ENCODE measurements at places on chromosomes 13 and 19.

GRCh38 chr13:110886870-110887596 lies 27.8 kb downstream of the ANKRD10 start:
- DNase-seq = no peak

GRCh38 chr19:588741-589692 lies 664 bp upstream of the HCN2 start:
- no peak for DNase-seq

- no peak for DNase-seq
Measured at GRCh38 chr13:84430015-84430414, 547.7 kb upstream of the SLITRK1 start.

- DNase-seq = no peak
Measured at GRCh38 chr13:64684685-64685431, 2545.3 kb downstream of the PCDH9 start.

- DNase-seq = no peak
Measured at GRCh38 chr19:44690131-44690440, 8.9 kb upstream of the CEACAM16 start.

GRCh38 chr13:24511019-24511815 lies 1.4 kb downstream of the PARP4 start:
- DNase-seq = peak; percentile 37

GRCh38 chr19:35167251-35168119 lies 12.9 kb downstream of the FXYD5 start:
- DNase-seq = peak; percentile 27

GRCh38 chr13:24627090-24627714 lies 53.0 kb upstream of the ATP12A start:
- peak; percentile 1 for DNase-seq

GRCh38 chr19:35184884-35185283 lies 30.3 kb downstream of the FXYD5 start:
- DNase-seq = no peak

GRCh38 chr13:31499274-31499673 lies 240.1 kb upstream of the RXFP2 start:
- no peak for DNase-seq

- no peak for DNase-seq
Measured at GRCh38 chr13:110308656-110309359, 1.7 kb downstream of the COL4A2 start.

DNA sequence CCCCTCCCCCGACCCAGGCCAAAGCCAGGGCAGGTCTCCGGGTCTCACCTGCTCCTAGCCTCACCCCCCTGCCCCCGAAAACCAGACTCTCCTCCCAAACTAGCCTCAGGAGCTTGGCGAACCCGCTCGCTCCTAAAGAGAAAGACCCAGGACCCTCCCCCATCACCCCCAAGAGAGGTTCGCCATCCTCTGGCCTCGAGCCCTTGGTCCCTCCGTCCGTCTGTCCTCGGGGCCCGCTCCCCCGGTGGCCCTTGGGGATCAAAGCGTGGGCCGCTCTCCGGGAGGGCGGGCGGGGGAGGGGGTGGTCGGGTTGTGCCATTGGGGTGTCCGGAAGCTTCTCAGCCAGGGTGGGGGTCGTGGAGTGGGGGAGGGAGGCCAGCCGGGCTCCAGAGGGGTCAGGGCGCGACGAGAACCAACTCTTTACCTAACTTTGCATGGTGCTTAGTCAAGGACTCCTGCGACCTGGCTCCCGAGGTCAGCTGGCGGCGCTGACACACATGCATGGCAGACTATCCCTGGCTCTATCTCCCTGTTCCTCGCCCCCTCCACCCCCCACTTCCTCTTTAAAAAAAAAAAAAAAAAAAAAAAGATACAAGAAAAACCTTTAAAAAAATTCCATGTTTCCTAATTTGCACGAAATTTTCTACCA lies 15.6 kb downstream of the SMIM24 start:
- DNase-seq = no peak

DNA sequence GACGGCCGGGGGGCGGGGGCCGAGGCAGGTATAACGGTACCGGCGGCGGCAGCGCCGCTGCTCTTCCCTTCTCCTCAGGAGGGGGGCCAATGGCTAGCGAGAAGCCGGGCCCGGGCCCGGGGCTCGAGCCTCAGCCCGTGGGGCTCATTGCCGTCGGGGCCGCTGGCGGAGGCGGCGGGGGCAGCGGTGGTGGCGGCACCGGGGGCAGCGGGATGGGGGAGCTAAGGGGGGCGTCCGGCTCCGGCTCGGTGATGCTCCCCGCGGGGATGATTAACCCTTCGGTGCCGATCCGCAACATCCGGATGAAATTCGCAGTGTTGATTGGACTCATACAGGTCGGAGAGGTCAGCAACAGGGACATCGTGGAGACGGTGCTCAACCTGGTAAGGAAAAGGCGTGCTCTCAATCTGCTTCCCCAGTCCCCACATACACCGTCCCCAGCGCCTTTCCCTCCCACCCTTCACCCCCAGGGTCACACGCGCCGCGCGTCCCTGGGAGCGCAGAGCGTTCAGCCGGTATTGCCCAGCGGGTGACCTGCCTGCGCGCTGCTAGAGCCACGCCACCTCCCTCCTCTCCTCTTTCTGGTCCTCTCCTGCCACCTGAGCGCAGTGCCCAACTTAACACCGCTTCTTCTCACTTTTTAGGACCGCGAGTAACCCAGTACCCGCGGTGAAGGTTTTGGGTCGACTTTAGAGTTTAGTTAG lies 814 bp downstream of the NBEA start:
- DNase-seq = peak; percentile 12

- peak; percentile 91 for DNase-seq
Measured at GRCh38 chr19:39403331-39404312, 3.0 kb upstream of the ZFP36 start.

DNA sequence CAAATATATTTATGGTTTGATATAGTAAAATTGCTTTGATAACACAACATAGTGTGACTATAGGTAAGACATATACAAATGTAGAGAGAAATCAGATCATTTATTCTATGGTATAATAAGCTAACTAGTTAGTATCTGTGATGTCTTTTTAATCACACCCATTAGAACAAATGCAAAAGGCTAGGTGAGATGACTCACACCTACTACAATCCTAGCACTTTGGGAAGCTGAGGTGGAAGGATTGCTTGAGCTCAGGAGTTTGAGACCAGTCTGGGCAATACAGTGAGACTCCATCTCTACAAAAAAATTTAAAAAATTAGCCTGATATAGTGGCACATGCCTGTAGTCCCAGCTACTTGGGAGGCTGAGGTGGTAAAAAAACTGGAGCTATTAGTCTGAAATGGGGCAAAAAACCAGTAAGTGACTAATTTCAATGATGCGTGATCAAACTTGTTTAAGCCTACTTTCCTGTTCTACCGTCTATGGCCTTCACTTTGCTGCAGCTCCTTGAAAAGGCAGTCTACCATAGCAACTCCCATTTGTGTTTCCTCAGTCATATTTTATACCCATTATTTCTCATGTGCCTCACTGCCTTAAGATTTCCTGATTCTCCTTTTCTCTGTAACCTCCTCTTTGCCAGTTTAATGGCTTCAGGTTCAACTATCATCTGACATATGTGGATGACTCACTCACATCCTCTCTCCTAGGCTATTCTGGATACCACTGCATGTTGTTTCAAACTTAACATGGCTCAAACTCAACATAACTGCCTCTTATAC lies 12.5 kb downstream of the ALG5 start:
- no peak for DNase-seq

DNA sequence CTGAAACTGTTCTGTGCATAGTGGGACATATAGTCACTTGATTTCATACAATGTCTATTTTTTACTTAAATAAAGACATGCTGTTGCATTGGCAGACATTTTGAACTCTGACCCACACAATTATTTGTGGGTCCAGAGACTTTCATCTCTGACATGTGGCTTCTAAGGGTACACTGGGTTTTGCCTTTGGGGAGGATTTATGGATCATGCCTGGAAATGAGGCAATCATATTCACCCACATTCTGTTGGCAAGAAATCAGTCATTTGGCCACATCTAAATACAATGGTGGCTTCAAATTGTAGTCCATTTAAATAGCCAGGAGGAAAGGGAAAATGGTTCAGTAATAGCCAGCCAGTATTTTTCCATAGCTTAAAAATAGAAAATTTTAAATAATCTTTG lies 238.3 kb upstream of the KLF12 start:
- DNase-seq = no peak

DNA sequence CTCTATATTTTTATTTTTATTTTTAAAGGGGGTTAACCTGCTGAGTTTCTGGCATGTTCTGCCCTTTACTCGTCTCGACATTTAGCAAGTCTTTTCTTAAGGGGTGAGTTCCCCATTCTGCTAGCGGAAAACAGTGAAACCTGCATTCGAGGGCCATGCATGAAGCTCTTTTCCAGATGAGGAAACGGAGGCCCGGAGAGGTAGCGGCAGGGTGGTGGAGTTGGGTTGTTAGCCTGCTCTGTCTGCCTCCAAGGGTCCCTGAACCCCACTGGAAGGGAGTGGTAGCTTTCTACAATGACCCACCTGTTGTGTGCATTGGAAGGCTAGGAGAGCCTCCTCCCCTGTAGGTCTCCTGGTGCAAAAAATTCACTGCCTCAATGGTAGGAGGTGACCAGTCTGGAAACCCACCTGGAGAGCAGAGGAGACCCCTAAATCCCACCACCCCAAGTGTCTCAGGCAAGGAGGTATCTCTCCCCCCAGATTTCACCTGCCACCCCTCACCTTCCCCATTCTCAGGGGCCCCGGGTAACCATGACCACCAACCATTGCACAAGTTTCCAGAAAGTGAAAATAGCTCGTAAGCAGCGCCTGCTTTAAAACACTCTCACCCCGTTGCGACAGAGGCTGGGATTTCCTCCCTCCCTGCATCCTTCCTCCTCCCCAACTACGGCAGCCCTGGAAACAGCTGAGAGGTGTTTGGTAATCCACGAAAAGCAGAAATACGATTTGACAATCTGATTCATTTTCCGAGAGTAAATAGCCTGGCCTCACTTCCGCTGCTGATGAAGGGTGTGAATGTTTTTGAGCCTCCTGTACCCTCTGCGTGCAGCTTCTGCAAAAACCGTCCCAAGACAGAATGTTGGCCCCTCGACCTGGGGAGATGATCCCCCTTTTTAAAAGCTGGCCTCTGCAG lies 3.5 kb downstream of the KLF2 start:
- peak; percentile 69 for DNase-seq

- DNase-seq = no peak
Measured at GRCh38 chr19:16293118-16294091, 31.2 kb upstream of the KLF2 start.

- DNase-seq = no peak
Measured at GRCh38 chr19:589693-590395, at the start of gene HCN2. HCN2 (plus strand) TSS chr19:589881; CDS start chr19:589946, 65 bp downstream.

GRCh38 chr13:50459046-50459445 lies 384.4 kb downstream of the DLEU7 start:
- no peak for DNase-seq

GRCh38 chr19:1161716-1162115 lies 12.4 kb downstream of the SBNO2 start:
- DNase-seq = no peak

DNA sequence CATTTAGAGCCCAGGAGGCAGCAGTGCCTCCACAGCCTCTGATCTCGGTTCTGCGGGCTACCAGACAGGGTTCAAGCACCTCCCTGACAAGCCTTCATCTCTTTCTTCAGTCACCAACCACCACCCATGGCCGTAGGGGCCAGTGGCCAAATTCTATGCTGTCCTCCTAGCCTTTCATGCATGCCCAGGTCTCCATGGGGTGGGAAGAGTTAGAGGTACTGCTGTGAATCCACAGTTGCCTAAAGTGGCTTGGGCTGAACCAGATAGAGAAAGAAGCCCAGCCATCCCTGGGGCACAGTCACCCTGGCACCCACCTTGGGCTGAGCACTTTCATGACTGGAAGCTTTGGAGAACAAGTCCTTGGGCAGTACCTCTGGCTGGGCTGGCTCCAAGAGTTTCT lies 97.4 kb downstream of the ZDHHC20 start:
- no peak for DNase-seq

GRCh38 chr19:33724021-33724720 lies 72.5 kb upstream of the KCTD15 start:
- no peak for DNase-seq

DNA sequence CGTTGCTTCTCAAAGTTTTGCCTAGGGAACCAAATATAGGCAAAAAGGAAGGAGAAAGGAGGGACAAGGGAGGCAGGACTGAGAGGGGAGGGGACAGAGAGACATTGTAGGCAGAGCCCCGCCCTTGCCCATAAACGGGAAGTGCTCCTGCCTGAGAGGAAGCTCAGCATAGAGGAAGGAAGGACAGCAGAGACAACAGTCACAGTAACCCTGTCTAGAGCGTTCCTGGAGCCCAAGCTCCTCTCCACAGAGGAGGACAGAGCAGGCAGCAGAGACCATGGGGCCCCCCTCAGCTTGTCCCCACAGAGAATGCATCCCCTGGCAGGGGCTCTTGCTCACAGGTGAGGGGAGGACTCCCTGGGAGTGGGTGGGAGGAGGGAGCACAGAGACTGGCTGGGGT lies at the start of gene CEACAM21:
Gene CEACAM21, plus strand, starts transcription at position 169 of the 400 bp plus-strand sequence. Its CDS starts 109 bp downstream, at position 278.
- peak; percentile 80 for DNase-seq

DNA sequence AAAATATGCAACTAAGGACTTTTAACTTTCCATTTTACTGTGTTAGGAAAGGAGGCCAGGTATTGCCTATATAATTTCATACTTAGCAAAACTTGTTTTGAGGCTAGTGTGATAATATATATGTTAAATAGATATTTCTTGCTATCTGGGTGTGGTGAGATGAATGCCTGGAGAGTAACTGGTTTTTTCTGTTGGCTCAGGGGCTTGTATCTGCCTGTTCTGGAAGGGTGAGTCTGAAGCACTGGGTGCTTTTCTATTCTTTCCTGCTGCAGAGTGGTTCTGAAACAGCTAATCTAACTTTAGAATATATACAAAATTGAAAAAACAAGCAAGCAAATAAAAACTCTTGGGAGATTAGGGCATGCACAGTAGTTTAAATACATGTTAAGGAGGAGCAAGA lies 64.6 kb upstream of the MYCBP2 start:
- no peak for DNase-seq

- no peak for DNase-seq
Measured at GRCh38 chr19:2059422-2060201, 8.6 kb upstream of the MKNK2 start.

DNA sequence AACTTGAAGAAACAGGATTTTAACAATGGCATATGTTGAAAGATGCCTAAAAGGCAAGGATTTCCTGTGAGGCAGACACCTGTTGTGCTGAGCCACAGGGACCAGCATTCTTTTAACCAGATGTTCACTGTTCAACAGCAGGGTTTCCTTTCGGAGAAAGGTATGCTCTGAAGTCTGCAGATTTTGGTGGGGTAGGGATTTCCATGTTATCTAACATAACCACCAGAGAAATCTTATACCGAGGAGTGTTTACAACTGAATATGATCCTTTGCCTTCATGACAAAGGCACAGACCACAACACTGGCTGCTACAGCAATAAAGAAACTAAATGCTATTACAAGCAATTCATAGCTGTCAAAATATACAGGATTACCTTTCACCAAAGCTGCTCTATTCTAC lies 48.1 kb downstream of the MPHOSPH8 start:
- no peak for DNase-seq

DNA sequence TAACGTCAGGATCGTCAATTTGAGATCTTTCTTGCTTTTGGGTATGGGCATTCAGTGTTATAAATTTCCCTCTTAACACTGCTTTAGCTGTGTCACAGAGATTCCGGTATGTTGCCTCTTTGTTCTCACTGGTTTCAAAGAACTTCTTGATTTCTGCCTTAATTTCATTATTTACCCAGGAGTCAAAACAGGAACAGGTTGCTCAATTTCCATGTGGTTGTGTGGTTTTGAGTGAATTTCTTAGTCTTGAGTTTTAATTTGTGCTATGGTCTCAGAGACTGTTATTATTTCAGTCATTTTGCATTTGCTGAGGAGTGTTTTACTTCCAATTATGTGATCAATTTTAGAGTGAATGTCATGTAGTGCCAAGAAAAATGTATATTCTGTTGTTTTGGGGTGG lies 153.1 kb downstream of the PCDH17 start:
- no peak for DNase-seq

Data from activated CD4-positive, alpha-beta T cell treated with anti-CD3 and anti-CD28 coated beads, Interleukin-2, amount 10 ng/mL, durations not matched to agents 7 days and 5 days (primary cell).